Right atrium auricular region (tissue), 2 donors: ENCODE measurements at places on chromosomes 2 and 18. TPM values are rescaled to one million over a fixed set of nuclear protein-coding genes. Genes with fewer than 3 reads are reported as not detected.

Gene REG3G
- not detected for total RNA-seq

GRCh38 chr2:18474700-18475099 is 85.8 kb downstream of the RDH14 start:
- DNase-seq, result no peak

- DNase-seq, result no peak
Observed at GRCh38 chr2:127027715-127028114, 79.2 kb downstream of the BIN1 start.

DNA sequence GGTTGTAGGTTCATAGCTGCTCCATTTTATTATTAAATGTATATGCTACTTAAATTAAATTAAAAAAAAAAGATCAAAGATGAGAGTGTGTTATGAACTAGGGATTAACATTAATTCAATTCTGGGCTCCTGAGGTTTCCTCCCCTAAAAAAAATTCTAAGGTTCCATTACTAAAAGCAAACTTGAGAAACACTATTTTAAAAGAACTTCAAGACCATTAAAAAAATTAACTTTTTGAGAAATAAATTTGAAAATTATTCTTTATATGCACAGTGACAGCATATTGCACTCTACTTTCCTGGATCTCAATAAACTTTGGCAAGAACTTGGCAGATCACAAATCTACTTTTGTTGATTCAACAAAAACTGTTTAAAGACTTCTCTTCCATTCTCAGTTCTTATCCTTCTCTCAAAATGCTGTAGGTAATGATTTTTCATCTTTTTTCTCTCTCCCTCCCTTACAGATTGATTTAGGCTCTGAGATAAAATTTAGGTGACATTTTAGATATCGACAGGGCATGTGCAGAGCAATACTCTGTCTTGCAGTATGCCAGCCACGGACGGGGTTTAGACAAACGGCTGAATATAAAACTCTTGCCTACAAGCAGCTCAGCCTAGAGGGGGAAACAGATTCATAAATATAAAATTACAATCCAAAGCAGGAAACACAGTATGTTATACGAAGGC is 592 bp upstream of the MARS2 start:
- DNase-seq, result no peak

DNA sequence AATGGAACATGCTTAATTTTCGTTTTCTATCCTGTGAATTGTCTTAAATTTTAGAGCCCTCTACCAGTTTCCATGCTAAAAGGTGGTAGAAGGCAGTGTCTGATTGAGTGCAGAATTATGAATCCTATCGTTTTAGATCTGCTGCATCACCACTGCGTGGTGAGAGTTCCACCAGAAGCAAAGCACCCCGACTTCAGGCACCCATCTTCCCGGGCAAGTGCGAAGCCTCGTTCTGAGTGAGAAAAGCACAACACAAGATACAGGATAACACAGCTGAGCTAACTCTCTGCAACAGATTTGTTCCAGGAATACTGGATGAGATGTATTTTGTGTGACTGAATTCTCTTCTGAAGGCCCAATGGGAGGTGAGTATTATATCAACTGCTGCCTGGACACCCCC is 471.5 kb downstream of the EIPR1 start:
- DNase-seq, result no peak

GRCh38 chr2:180000434-180000833 is 6.7 kb downstream of the CWC22 start:
- DNase-seq, result no peak

GRCh38 chr18:73962256-73962655 is 185.4 kb downstream of the FBXO15 start:
- DNase-seq, result no peak

Gene IL37
- total RNA-seq, result not detected

Gene GULP1
- total RNA-seq, result 10.5 TPM

GRCh38 chr2:162111958-162112850 is 38.2 kb upstream of the DPP4 start:
- DNase-seq, result no peak

DNA sequence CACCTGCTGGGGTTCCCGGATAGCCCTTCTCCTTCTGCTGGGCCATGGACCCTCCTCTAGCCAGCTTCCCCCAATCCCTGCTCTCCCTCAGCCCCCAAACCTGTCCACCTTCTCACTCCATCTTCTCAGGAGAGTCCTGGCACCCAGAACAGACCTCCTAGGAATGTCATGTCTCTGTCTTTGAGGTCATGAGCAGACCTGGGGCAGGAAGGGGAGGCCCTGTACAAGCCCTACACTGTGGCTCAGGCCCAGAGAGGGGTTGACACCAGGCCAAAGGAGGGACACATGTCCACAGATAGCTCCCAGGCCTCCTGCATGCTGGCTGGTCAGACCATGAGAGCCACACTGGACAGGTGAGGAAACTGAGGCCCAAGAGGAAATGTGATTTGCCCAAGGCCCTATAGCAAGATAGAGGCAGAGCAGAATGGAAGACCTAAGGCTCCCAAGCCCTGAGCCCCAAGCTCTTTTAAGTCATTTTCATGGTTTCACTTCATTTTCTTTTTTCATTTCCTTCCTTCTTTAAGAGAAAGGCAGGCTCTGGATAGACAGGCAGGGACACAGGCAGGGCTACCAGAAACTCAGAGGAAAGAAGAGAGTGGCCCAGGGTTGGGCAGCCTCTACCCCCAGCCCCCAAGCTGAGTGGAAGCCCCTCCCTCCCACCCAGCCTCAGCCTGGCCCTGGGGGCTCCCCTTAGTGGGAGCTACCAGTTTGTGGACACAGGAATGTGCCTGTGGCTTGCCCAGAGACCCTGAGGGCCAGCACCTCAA is 159.7 kb downstream of the SMAD7 start:
- no peak for DNase-seq

- no peak for DNase-seq
Observed at GRCh38 chr2:233434666-233435330, 80.5 kb downstream of the DGKD start.

Gene KIF1A
- 43.7 TPM for total RNA-seq

DNA sequence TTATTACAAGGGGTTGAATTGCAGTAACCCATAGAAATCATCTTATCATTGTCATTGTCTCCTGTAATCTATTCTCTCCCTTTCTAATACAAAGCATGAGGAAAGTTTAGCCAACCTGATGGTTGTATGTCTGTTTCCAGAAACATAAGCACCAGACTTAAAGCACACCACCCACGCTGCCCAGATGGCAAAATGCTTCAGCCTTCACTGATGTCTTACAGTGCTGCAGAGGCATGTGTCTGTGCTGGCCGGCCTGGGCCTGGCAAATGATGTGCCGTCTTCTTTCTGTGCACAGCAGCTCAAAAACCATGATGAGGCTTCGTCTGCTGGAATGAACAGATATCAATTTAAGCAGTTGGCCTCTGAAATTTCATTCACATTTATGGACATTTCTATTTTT is 443.0 kb upstream of the RGPD4 start:
- DNase-seq, result no peak

DNA sequence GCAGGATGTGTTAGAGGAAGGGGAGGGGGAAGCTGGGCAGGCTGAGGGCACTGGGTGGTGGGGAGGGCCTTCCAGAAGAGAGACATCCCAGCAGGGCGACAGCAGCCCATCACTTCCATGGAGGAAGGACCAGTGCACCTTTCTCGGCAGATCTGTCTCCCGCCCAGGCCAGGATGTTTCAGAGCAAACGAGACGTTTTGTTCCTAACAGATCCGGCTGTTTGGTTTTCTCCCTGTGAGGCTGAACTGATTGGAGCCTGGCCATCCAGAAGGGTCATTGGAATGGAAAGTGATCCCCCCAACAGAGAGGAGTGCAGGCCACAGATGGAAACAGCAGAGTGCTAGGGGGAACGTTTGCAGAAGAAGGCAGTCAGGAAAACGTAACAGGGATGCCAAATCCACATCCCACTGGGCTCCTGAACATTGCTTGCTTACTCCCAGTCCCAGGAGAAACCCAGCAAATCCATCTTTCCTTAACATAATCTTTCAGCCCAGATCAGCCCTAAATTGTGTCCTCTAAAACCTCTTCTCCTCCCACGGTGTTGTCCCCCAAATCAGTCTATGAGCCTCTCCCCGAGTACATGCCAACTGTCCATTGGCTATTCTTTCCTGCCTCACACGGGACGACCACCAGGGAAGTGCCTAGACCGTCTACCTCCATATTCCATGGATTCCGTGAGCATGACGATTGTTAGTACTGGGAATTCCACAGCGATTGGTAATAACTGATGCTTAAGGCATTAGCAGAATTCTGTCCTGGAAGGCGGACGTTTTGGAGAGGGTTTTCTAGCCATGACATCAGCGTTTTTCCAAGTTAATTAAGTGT is 126.8 kb downstream of the SEPTIN10 start:
- no peak for DNase-seq

Gene FOXD4L1
- not detected for total RNA-seq

DNA sequence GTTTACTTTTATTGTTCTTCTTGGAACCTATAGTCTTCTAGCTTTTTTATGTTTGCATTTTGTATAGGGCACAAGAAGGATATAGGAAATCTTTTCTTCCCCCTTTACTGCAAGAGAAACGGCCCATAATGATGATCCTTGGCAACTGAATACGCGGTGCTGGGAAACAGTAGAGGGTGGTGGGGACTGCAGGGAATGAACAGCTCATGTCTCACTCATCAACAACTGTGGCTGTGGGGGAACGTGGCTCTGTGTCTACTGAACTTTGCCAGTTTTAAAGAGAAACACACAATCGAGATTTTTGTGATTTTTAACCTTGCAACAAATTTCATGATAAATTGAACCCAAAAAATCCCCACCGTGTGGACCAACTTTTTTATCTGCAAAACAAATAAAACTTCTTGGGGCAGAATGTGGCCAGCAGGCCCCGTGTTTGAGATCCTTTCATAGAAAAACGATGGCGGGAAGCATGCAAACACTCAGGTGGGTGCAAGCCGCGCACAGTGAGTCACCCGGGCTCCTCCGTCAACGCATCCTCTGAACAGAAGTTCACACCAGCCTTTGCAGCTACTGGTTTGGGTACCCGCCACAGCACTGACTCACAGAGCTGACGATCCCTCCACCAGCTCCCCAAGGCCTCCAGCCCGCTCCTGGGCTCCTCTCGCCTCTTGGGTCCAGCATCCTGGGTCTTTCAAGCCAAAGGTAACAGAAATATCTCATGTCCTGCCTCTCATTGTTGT is 149.3 kb downstream of the COL6A3 start:
- DNase-seq, result no peak

DNA sequence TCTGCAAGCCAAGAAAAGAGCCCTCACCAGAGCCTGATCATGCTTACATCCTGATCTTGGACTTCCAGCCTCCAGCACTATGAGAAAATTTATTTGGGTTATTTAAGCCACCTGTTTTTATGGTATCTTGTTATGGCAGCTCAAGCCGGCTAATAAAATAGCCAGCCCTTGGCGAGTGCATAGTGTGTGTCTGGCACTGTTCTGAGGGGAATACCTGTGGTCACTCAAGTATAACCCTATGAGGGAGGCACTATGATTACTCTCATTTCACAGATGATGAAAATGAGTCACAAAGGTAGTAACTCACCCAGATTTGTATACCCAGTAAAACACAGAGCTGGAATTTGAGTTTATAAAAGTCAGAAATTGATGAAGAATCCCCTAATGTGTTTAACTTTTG is 556.9 kb upstream of the SETBP1 start:
- DNase-seq, result no peak

GRCh38 chr18:10128921-10129501 is 215.2 kb downstream of the VAPA start:
- DNase-seq, result no peak

GRCh38 chr18:25231327-25231691 is 120.7 kb downstream of the ZNF521 start:
- peak; percentile 69 for DNase-seq

GRCh38 chr18:35971661-35972196 is 750 bp upstream of the RMP24 start:
- DNase-seq, result no peak

DNA sequence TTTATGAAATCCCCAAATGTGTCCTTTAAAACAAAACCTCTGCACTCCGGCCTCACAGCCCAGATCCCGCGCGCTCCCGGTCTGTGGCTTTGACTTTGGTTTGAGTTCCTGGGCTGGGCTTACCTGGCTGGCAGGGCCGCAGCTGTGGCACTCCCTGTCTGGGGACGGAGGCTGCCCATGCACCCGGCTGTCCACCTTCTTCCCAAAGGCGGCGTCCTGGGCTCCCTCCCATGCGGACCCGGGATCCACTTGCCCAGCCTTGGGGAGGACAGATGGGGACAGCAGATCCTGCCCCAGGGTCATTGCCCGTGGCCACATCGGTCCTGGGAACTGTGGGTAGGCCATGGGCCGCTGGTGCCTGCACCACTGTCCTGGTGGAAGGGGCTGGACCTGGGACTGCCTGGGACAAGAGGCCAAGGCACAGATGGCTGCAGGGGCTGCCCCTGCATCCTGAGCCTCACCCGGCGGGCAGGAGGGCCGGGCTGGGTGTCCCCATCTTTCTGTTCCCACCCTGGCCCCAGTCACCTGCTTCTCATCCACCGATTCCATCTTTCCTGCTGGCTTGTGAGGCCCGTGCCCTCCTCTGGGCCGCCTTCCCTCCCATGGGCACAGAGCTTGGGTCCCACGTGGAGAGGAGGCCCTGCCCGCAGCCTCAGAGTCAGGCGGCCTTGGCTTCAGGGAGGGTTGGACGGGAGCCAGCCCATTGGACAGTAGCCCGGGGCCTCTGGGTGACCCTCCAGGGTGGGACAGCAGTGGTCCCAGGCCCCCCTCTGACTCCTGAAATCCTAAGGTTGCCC is 27.7 kb downstream of the NFATC1 start:
- no peak for DNase-seq

DNA sequence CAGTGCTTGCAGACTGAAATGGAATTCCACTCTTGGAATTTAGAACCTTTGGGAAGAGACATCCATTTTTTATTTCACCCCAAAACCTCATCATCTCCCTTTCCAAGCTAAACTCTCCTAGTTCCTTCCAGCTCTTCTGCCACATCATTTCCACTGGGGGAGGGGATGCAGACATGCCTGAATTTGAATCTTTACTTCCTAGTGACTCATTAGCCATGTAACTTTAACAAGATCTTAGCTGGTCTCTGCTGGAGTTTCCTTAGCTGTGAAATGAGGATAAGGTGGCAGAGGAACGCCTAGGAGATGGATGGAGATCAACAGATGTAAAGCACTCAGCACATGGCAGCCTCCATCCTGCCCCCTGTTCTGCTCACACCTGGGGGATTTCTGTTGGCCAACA is 266.8 kb downstream of the EN1 start:
- no peak for DNase-seq

DNA sequence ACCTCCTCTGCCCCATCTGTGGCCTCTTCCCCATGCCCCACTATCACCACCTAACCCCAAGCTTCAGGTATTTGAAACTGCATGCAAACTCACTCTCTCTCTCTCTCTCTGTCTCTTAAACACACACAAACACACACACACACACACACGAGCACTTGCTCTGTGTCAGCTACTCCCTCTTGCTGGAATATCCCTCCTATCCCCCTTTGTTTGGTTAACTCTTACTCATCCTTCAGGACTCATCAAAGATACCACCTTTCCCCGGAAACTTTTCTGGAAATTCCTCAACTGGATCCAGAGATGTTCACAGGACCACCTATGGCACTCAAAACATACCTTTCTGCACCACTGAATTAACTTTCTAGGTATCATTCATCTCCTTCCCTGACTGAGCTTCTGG is 222.8 kb upstream of the TMEM200C start:
- DNase-seq, result no peak

GRCh38 chr18:48030616-48031480 is 100.4 kb upstream of the SMAD2 start:
- DNase-seq, result no peak

Gene FMNL2
- total RNA-seq, result 6.0 TPM
